ENCODE measurements at places on chromosomes 13 and 19.
A peak's percentile ranks its signal among the peaks of the same experiment; 100 is the strongest.

GRCh38 chr19:41740415-41741243 is 14.7 kb upstream of the CEACAM6 start:
- no peak for DNase-seq

DNA sequence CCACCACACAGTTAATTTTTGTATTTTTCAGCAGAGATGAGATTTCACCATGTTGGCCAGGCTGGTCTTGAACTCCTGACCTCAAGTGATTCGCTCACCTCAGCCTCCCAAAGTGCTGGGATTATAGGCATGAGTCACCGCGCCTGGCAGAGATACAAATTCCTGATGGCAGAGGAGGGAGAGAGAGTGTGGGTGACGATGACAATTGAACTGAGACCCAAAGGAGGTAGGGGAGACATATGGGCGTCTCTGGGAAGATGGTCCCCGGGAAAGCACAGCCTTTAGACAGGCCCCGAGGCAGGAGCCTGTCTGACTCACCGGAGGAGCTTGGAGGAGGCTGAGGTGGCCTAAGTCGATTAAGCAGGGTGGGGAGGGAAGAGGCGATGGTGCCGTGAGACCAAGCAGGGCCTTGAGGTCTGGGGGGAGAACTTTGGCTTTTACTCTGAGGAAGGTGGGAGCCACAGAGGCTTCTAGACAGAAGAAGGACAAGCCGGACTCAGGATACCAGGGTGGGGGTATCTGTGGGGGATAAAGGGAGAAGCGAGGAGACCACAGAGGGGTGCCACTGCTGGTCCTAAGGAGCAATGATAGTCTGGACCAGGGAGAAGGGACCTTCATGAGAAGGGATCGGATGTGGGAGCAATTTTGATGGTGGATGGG is 38.2 kb downstream of the ARRDC2 start:
- peak; percentile 73 for DNase-seq

DNA sequence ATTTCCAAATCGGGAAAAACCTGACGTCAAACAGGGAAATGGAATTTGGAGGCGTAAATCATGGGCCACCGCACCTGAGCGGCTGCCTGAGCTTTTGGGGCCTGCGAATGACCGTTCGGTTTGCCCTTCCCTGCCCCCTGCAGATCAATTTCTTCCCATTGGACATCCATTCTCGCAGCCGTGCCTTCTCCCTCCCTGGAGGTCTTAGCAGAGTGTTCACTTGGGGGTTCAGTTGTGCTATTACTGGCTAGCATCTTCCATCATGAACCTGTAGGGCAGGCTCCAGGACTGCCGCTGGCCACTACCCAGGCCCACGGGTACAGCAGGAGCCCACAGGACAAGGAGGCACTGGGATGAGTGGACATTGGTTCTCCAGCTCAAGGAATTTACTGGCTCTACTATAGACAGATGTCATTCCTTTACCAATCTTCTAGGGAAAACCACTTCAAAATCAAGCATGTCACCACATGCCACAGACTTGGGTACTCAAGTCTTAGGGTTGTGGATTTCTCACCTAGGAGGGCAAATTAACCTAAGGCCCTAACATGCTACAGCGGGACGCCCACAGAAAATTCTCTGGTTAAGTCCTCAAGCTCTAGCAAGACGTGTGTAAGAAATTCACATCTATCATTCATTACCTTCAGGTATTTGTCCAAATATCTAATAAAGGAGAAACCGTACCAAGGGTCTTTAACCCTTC is 75.5 kb downstream of the COL4A1 start:
- no peak for DNase-seq

- DNase-seq = no peak
Observed at GRCh38 chr13:79917628-79918027, 423.3 kb downstream of the SPRY2 start.

DNA sequence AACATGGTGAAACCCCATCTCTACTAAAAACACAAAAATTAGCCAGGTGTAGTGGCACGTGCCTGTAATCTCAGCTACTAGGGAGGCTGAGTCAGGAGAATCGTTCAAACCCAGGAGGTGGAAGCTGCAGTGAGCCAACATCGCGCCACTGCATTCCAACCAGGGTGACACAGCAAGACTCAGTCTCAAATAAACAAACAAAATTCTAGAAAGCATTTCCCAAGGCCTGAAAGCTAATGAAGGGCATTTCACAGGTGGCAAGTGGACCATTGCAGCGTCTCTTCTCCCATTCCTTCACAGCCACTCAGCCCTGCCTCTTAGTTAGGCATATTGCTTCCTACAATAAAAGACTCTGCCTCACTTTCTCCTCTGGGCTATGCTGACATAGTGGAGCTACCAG is 13.5 kb upstream of the RXFP2 start:
- DNase-seq = peak; percentile 25

DNA sequence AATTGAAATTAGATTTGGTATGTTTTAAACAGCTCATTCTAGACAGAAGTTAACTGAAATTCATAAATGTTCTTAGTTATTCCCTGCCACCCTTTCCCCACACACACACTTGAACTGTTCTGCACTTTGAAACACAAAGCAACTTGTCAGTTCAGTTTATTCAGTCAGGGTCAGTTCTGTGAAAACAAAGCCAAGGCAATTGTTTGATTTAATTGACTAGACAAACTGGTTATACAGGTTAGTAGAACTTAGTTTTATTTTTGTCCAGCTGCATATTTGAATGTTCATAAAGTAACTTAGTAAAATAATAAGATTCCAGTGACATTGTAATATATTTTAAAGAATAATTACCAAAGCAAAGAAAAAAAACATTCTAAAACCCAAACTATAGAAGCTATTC is 98.3 kb upstream of the KLF5 start:
- no peak for DNase-seq

- peak; percentile 22 for DNase-seq
Observed at GRCh38 chr13:49997955-49998354, 1.1 kb downstream of the TRIM13 start.

DNA sequence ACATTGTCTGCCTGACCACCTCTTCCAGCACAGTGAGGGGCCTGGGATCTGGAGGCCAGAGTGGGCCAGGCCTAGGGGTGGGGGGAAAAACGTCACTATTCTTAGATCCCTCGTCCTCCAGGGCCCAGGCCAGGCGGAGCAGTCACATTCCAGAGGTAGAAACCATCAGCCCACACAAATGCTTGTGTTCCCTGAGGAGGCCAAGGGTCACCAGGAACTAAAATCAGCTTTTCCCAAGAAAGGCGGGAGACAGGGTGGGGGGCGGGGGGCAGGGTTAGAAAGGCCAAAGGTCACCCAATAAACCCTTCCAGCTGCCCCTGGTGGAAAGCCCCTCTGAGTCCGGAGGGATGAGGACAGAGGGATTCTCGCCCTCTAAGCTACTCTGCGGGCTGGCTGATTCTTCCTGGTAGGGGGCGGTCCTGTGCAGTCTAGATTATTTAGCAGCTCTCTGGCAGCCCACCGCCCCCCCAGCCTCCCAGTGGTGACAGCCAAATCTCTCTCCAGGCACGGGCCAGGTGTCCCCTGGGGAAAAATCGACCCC is 23.5 kb upstream of the CCL25 start:
- no peak for DNase-seq

- no peak for DNase-seq
Observed at GRCh38 chr13:30477346-30478195, 11.8 kb upstream of the HMGB1 start.

GRCh38 chr19:17795495-17795856 is 538 bp downstream of the B3GNT3 start:
- DNase-seq = no peak

GRCh38 chr19:2487842-2488241 is 11.9 kb downstream of the GADD45B start:
- no peak for DNase-seq

- DNase-seq = no peak
Observed at GRCh38 chr13:40330950-40331349, 335.5 kb downstream of the FOXO1 start.

DNA sequence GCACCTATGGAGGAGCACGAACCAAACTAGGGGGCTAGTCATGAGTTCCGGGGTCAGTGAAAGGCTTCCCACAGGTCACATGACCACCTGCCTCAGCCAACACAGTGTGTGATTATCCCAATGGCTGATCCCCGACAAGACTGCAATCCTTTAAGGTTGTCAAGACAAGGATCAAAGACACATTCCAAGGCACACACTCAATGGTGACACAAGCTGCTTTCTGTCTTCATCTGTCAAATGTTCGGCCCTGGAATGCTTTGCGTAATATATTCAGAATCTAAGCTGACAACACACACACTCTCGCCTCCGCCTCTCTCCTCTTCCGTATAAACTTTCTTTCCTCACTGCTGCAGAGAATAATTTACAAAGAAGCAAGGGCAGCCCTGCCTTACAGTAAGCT is 11.7 kb downstream of the RANBP3 start:
- DNase-seq = peak; percentile 75

DNA sequence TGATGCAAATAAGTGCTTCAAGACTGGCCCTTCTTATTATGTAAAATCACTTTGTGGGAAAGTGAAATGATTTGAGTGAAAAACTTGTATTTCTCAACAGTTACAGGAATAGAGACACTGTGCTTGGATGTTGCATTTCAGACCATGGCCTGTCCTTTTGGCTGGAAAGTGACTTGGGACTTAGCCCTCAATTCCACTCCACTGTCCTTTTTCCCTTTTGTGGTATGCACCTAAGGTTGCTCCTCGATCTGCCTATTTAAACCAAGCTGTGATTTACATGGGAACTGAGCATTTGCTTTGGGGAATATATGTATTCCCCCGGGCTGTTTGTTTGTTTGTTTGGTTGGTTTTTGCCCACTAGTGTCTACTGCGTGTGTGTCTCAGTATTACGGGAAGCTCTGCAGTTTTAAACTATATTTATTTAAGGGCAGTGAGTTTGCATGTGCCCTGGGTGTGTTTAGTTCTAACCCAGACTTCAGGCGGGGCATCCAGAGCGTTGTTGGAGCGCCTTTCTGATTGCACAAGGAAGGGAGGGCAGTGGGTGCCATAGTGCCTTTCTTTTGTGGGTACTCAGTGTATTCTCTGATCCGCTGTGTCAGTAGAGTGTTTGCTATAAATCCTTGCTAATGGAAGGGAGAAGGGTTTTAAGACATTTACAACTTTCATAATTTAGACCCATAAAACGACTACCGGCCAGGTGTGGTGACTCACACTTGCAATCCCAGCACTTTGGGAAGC is 18.2 kb upstream of the RNF113B start:
- no peak for DNase-seq

All from fibroblast of lung (primary cell).